ENCODE measurements at places on chromosomes 1 and 21.

DNA sequence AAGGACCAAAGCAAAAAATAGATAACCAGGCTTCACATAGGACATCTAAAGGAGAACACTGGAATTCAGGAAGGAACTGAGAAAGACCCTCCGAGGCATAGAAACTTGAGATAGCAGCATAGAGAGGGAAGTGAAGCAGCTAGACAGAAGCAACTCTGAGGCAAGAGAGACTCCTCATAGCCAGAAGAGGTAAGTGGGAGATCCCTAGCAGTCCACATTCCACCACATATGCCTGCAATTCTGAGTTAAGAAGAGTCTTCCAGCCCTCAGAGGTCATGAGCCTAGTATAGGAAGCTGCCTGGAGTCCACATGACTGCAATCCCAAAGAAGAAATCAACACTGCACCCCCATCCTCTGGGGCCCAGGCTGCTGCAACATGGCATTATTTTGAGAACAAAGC, 13.9 kb upstream of the FGGY start:
- DNase-seq, result no peak

DNA sequence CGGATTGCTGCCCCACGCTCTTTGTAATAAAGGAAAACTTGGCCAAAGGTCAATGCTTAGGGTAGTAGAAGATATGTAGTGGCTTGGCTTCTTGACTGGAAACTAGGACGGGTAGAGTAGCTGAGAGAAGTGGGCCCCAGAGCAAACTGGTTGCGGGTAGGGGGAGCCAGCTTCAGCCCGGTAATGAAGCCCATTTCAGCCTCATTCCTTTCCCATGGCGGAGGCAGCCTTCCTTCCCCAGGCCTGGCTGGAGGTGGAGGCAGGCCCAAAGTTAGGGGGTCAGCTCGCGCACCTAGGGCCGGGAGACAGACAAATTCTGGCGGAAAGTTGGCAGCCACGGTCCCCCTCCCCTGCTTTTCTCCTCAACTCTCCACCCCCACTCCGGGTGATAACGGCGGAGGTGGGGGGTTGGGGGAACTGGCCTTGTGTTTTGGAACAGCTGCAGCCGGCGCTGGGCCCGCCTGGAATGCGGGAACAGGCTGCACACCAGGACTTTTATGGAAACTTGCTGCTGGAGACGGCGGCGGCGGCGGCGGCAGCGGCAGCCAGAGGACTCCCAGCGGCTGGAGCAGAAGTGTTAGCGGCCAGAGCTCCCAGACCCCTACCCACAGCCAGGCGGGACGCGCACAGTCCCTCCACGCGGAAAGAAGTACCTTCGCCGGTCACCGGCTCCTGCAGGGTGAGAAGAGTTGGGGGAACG, at the start of gene NEXN:
Gene NEXN, plus strand, starts transcription at position 544 of the 700 bp plus-strand sequence. CDS start 27,483 bp downstream, outside the sequence.
- no peak for DNase-seq

DNA sequence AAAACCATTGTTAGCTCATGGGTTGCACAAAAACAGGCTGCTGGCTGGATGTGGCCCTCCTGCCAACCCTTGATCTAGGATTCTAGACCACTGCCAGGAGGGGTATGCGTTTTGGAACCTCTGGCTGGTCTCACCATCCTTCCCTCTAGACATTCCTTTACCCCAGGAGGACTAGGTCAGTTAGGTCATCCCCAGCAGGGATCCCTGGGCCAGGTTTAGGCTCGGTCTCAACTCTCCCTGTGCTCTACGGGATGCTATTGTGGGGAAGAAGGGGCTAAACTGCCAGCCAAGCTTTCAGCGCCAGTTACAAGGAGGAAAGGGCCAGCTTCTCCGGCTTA, 22.7 kb downstream of the SLC2A1 start:
- no peak for DNase-seq

- DNase-seq, result no peak
Measured at GRCh38 chr21:19022978-19023377, 619.4 kb upstream of the TMPRSS15 start.

GRCh38 chr1:170808216-170808885, 127.0 kb upstream of the MROH9 start:
- no peak for DNase-seq

GRCh38 chr1:1004420-1004779, 4.5 kb upstream of the HES4 start:
- no peak for DNase-seq

DNA sequence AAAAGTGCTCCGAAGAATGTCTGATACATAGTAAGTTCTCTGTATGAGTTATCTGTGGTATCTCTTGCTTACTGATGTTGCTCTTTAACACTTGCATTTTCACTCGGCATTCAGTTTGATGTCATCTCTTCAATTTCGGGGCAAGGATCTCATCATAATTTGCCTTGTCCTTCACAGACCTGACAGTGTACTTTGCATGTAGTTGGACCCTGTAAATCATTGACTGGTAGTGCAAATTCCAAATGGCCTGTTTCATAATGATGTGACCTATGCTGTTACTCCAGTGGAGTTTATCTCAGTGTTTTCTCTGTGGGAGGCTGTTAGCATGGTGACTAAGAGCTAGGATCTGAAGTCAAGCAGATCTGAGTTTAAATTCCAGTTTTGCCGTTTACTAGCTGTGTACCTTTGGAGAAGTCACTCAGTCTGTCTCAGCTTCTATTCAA, 34.2 kb upstream of the ABCD3 start:
- no peak for DNase-seq

GRCh38 chr1:31199949-31200348, 39.7 kb downstream of the NKAIN1 start:
- no peak for DNase-seq

DNA sequence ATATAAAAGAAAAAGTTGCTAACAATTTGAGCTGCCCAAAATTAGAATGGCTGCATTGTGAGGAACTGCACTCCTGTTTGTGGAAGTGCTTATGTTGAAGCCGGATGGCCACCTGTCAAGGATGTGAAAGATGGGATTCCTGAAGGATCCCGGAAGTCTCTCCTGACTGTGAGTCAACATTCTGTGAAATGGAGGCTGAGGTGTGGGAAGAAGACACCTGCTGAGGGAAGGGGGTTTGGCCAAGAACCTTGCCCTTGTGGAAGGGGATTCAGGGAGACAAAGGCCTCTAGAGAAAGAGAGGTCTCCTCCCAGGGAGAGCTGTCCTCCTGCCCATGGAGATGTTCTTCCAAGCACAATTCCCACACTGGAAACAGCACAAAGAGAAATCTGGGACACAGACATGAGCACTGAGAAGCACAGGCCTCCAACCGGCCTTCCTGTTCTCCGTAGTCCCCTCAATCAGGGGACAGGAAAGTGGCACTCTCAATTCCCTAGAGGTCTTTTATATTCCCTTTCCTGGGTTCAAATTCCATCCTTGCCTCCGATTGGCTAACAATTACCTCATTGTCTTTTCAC, 70.5 kb downstream of the CD2 start:
- no peak for DNase-seq

DNA sequence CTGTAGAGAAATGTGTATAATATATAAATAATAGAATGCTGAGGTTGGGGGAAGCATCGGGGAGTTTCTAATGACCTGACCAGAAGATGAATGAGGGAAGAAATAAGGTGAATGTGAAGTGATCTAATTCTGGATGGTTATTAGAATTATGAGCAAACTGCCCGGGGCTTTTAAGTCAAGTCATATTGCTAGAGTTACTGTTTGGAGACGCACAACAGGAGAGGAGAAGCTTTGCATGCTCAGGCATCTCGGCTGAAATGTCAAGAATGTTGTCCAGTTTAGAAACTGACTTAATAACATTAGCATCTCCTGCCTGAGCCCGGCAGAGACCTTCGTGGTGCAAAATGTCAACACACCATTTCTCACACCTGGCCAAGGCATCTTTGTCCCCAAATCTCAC, 119.1 kb downstream of the RRAGC start:
- no peak for DNase-seq

DNA sequence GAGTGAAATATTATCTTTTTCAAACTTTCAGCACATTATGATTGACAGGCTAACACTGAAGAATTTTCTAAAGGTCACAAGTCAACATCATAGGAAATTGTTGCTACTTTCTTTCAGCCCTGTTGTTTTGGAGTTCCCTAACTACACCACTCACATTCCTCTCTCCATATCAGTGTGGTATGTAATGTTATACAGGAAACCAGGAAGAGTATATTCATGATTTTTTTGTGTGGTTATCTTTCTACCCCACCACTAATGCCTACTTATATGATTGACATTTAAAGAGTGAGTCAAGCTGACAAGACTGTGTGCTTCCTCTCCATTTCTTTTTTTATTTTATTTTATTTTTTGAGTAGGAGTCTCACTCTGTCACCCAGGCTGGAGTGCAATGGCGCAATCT, 47.8 kb upstream of the PRDM2 start:
- no peak for DNase-seq

DNA sequence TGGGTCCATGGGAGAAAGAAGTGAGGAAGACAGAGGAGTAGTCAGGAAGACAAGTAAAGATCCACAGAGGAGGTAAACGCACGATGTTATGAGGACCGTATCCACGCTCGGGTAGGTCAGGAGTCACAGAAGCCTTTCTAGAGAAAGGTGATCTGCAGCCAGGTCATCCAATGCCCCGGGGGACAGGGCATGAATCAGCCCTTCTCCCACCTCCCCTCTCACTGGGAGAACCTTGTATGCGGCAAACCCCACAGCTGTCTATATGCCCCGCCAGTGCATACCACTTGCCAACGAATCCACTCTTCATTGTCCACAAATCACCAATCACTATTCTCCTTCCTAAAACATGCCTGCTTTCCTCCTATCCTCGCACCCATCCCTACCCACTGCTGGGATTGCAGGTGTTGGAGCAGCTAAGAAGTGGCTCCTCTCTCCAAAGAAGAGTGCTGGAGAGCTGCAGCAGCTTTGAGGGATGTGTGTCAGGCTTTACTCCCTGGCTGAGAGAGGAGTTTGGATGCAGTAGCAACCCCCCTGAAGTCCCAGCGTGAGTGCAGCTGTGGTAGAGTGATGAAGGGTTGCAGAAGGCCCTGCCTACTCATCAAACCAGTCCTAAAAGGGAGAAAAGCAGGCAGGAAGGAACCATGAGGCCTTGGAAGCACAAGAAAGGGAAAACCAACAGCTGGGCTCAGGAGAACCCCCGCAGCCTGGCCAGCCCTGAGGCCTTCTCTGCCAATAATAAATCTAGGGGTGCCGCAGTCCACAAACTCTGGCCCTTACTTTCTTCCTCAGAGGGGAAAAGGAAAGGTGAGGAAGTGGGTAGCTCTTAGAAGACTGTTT, 102.2 kb upstream of the GADD45A start:
- no peak for DNase-seq

GRCh38 chr1:26280333-26281042, 602 bp downstream of the SH3BGRL3 start:
- no peak for DNase-seq

GRCh38 chr1:173925306-173926242, 8.4 kb upstream of the SERPINC1 start:
- DNase-seq, result no peak

DNA sequence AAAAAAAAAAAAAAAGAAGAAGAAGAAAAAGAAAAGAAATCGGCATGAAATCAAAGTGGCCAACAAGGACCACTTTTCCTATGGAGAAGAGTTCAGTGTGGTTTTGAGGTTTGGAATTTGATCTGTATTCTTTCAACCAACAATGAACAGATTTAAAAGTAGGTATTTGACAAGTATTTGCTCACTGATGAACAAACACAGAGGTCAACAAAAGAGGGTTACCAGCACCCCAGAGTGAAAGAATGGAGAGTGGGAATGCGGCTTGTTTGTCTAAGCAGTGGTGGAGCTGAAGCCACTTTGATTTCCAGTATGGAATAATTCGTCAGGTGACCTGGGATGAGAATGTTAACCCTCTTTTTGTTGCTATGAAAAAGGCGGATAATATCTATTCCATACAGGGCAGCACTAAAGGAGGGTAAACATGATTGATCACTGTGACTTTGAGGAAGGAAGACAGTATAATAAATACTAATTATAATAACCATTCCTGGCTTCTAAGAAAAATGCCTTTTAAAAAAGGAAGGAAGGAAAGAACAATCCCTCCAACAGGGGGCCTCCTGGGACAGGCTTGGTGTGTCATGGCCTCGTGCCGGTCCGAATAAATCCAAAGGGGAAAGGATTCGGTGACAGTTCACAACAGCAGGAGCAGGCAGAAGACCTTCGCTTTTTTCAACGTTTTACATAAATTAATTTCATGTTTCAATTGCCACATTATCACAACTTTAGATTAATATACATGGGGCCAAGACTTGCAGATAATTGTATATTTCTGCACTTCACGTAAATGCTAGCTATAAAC, 37.2 kb upstream of the SIM2 start:
- DNase-seq, result no peak

DNA sequence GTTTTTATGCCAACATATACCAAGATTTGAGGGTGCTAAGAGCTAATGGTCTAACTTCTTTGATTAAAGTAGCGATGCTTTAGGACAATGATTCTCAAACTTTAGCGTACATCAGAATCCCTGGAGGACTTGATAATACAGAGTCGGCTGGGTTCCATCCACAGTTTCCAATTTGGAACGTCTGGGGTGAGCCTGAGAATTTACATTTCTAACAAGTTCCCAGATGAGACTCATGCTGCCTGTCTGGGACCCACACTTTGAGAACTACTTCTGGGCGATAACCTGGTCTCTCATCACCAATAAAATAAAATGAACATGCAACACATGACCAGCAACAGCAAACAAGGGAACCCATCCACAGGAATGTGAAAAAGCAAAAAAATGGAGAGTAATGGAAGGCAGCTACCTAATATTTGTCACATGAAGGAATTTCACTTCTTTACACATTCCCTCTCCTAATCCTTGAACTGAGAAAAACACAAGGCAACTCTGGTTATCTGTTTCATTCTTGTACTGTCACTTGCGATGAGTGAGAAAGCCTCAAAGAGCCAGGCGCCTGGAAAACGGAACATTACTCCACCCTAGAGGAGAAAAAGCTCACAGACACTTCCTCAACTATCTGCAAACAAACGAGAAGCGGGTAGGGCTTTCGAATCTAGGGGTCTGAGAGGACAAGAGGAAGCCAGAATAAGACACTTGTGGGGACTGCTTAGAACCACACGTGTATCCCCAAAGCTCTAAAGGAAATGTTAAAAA, 14.0 kb downstream of the HSF2BP start:
- no peak for DNase-seq

DNA sequence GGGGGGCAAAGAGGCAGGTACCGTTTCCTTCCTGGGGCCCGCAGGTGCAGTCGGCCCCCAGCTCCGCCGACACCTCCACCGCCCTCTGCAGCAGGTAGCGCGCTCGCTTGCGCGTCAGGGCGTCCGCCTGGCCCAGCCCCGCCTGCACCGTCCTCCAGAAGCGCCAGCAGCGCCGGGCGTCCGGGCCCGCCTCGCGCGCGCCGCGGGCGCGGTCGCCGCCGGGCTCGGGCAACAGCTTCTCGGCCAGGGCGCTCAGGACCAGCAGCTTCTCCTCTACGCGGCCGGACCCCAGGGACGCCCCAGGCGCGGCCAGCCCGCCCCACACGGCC, 863 bp downstream of the TARBP1 start:
- DNase-seq, result peak; percentile 57

Data from stimulated activated CD4-positive, alpha-beta T cell treated with anti-CD3 and anti-CD28 coated beads, Interleukin-15, amount 100 ng/mL, for 1 hour (primary cell).